DND-41 (cell line): ENCODE measurements at places on chromosomes 7 and 10.

DNA sequence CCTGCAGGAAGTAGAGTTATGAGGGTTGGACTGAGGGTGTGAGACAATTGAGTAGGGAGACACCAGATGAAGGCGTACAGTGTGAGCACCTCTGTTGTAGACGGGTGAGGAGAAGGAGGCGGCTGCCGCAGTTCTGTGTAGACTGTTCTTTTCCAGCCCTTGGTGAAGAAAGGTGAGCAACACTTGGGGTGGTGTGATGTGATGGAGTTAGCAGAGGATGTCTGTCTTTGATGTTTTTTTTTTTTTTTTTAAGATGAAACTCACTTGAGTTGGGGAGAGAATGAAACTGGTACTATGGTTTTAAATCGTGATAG lies 42.8 kb upstream of the RNF216 start:
- DNase-seq, result no peak

GRCh38 chr7:43735802-43736603 lies 6.7 kb upstream of the COA1 start:
- no peak for DNase-seq

DNA sequence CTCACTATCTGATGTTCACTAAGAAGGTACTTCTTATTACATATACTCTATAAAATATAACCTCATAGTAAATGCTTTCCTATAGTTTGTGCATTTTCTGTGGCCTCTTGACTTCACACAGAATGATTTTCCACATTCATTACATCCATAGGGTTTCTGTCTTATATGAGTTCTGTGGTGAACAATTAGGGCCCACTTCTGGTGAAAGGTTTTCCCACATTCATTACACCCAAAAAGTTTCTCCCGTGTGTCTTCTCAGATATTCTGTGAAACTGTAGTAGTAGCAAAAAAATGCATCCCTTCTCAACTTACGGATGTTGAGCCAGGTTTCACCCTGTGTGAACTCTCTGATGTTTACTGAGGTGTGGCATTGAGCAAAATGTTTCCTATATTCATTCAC lies 119.3 kb downstream of the ZNF33B start:
- no peak for DNase-seq

- DNase-seq, result no peak
These were observed 145.6 kb upstream of the FAM20C start for GRCh38 chr7:46830-47140.

- DNase-seq, result no peak
These were observed 18.5 kb downstream of the NACAD start for GRCh38 chr7:45070254-45070642.

- DNase-seq, result no peak
These were observed 712.0 kb downstream of the INHBA start for GRCh38 chr7:40990841-40991240.

- DNase-seq, result no peak
These were observed 1277.1 kb downstream of the GATA3 start for GRCh38 chr10:9331583-9332008.

DNA sequence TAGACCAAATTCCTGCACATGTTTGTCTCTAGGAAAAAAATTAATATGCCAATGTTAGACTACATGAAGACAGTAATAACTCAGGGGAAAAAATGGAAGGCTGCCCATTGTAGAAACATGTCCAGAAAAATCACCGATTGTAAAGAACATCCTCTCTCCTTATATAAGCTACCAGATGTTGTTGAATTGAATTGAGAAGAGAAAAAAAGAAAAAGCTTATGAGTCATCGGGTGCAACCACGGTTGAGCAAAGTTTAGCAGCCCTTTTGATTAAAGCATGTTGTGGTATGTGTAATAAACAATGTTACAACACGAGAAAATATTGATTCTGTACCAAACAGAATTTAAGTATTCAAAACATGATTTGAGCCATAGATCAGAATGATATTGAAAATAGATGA lies 102.3 kb upstream of the ARHGAP21 start:
- no peak for DNase-seq

GRCh38 chr10:95236068-95236903 lies 42.2 kb downstream of the ACSM6 start:
- DNase-seq, result no peak

DNA sequence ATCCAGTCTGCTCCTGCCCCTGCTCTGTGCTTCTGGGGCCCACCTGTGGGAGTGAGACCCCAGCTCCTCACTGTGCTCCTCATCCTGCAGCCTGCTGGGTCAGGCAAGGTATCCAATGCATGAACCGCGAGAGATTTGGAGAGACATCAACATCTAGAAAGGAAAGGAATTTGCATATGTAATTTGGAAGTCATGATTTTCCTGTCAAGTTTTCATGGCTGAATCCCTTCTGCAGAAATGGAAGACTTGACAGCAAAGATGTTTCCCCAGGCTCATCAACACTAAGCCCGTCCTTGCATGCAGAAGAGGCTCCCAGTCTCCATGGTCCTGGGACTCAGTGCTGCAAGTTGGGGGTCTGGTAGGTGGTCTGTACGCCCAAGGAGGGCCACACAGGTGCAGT lies 176.9 kb upstream of the GRB10 start:
- no peak for DNase-seq

DNA sequence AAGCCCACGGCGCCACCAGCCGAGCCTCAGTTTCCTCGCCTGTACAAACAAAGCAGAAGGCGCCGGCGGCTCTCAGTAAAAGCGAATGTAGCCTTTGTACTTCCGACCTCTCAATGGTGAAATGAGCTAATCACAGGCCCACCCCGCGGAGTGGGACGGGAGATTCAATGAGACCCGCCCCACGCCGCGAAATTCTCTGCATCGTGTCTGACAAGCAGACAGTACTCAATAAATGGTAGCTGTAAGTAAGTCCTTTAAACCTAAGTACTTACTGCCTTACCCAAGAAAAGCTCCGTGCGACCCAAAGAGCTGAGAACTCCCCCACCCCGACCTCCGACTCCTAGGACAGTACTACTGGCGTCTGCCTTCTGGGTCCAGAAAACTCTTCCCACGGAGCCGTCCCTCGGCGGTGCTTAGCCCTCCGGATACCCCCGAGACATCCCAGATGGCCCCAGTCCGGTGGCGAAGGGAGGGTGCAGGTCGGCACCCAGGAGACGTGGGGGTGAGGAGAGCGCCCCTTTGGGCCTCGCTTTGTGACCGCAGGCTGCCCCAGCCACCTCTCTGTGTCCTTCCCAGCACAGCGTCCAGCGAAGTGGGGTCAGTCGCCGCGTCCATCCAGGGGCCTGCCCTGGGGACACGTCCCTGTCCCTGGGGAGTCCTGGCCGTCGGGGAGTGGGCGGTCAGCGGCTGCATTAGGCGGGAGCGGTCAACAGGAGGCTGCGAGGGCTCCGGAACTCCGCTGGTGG lies 972 bp upstream of the CXCL12 start:
- no peak for DNase-seq

GRCh38 chr10:104351061-104351702 lies 2.5 kb upstream of the CFAP58 start:
- DNase-seq, result no peak

DNA sequence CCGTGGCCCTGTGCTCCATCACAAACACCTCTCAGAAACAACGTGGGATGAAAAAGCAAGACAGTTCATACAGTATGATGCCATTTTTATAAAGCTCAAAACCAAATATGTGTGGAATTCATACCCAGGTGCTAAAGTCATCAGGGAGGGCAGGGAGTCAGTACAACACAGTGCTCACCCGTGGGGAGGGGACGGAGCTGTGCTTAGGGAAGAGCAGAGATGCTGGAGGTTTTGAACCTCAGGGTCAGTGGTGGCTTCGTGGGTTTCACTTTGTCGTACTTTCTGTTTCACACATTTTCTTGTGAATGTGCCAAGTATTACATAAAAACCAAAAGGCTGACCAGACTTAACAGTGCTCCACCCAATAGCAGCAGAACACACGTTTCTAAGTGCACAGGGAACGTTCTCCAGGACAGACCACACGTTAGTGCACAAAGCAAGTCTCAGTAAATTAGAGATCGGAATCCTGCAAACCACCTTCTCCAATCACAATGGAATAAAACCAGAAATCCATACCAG lies 21.2 kb downstream of the ZMIZ2 start:
- no peak for DNase-seq

DNA sequence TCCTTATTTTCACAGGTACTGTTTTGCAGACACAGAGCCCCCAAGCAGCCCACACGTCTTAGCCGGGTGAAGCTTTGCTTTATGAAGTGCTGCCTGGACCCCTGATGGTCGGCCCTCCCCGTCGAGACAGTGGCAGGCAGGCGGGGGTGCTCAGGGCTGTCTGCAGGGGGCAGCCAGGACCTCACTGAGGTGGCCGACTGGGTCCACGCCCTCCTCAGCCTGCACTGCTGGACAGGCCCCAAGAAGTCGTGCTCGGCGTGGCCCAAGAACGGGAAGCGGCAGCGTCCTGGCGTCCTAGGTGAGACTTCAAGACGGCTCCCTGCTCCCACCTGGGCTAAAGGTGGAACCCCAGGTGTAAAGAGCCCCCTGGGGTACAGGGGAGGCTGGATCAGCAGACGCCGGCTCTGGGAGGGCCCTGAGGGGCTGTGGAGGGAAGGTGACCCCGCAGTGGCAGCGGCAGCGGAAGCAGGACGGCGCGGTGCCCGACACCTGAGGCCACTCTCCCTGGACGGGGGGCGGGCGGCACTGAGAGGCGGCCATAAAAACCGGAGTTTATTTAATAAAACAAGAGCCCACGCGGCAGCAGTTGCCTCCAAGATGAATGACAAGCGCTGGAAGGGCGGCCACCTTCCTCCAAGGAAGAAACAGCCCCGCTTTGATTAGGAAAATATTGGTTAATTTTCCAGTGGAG lies 179.4 kb downstream of the ELFN1 start:
- DNase-seq, result no peak

DNA sequence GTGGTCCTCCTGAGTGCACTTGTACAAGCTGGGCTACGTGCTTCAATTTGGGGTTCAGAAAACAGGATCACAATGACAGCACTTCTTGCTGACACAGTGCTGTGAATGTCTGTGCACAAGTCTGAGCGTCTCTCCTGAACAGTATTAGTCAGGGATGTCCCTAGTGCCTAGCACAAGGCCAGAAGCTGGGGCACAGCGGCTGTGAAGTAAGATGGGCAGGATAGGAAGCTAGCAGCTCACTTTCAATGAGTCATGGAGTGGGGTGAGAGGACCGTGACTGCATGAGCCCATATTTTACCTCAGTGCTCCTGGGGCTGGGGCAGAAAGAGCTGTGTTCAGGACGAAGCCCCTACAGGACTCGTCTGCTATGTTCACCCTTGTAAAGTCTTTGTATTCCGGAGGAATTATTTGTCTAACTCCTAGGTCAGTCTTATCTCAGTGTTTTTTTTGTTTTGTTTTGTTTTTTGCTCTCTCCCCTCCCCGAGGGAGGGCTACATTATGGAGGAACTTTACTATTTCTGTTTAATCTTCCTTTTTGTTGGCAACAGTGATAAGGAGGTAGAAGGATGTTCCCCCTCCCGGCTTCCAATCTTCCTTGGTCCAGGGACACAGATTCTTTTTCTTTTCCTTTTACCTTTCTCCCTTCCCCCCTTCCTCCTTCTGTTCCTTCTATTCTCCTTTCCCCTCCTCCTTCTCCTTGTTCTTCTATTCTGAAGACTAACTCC lies 2.8 kb upstream of the LRMDA start:
- no peak for DNase-seq

DNA sequence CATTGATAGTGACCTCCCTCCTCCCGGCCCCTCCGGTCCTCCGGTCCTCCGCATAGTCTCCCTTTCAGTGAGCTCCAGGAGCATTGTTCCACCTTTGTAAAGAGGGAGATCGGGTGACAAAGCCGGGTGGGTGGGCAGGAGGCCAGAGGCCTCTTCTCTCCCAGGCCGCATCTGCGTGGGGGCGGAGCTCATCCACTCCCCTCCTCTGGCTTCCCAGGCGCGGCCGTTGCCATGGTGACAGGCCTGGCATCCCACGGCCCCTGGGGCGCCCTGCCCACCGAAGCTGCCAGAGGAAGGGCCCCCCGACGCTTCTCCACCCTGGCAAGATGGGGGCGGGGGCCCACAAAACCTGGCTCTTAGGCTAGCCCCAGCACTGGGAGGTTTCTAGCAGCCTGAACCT lies 4.4 kb upstream of the FZD9 start:
- DNase-seq, result no peak

DNA sequence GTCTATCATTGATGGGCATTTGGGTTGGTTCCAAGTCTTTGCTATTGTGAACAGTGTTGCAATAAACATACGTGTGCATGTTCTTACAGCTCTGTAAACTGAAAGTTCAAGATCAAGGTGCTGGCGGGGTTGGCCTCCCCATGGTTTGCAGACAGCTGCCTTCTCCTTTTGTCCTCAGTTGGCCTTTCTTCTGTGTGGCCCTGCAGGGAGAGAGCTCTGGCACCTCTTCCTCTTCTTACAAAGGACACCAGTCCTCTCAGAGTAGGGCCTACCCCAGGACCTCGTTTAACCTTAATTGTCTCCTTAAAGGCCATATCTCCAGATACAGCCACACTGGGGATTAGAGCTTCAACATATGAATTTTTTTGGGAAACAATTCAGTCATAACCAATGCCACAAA lies 462.7 kb downstream of the TCERG1L start:
- DNase-seq, result no peak

GRCh38 chr10:11604865-11605650 lies 6.4 kb downstream of the USP6NL start:
- DNase-seq, result no peak

DNA sequence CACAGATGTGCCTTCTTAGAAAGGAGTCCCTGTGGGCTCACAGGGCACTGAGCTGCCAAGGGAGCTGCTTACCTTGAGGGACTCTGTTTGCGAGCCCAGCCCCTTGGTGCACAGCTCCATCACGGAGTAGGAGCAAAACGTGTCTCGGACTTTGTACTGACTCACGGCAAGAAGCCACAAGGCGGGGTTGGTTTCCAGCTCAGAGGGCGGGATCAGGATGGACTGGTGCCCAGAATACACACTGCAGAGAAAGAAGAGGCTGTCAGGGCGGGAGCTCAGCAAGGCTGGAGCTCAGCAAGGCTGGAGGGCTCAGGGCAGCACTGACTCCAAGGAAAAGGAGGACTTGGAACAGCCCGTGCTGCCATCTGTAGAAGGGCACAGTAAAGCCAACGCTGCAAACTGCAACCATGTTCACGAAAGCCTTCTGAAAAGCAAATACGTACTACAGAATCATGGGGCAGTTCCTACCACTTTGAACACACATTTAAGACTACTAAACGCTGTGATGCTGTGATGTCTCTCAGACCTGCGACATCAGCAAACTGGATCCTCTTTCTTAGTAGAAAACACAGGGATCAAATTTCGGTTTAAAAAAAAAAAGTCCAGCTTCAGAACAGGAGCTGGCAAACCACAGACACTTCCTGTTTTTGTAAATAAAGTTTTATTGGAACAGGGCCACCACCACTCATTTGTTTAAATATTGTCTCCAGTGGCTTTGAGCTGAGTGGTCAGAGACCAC lies 194.3 kb downstream of the ZMYND11 start:
- DNase-seq, result peak; percentile 65

GRCh38 chr10:630581-631073 lies 58.8 kb downstream of the DIP2C start:
- no peak for DNase-seq

GRCh38 chr10:5645944-5646617 lies 20.3 kb downstream of the ASB13 start:
- DNase-seq, result peak; percentile 33

GRCh38 chr7:7185371-7185989 lies 3.1 kb downstream of the C1GALT1 start:
- no peak for DNase-seq

- DNase-seq, result no peak
These were observed 148.1 kb downstream of the FZD1 start for GRCh38 chr7:91412298-91412697.
